ENCODE measurements at places on chromosomes 5 and 9.

DNA sequence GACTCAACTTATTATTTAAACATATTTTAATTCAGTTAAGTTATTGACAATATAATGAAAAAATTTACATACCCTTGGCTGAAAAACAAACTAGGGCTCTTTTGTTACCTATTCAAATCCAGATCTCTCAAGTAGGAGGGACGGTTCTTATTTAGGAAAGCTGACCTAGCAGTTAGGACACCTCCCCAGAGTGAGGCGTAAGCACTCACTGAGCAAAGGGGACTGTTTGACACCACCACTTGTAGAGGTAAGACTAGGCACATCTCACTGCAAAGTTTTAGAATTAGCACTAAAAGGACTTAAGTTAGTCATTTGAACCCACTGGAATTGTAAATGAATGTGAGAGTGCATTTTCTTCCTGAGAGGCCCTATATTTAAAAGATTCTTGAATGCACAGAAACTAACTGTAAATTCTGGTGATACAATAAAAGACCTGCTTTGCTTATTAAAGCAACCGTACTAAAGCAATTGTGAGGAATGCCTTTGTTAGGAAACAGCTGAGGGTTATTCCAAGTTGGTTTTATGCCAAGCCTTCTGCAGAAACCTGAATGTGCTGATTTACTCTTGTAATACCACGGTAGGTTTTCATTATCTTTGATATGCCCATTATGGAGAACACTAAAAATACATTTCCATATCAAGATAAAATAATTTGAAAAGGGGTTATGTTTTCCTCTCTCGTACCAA is 16.2 kb downstream of the HACD4 start:
- DNase-seq = no peak

- DNase-seq = no peak
Measured at GRCh38 chr9:134515026-134515821, 126.4 kb upstream of the COL5A1 start.

- no peak for DNase-seq
Measured at GRCh38 chr5:23448627-23449026, 58.8 kb upstream of the PRDM9 start.

- no peak for DNase-seq
Measured at GRCh38 chr5:11815481-11815880, 88.8 kb downstream of the CTNND2 start.

All from iPS DF 19.7 (cell line).